NCI-H2081 (cell line): ENCODE measurements at places on chromosomes 5 and 9.

DNA sequence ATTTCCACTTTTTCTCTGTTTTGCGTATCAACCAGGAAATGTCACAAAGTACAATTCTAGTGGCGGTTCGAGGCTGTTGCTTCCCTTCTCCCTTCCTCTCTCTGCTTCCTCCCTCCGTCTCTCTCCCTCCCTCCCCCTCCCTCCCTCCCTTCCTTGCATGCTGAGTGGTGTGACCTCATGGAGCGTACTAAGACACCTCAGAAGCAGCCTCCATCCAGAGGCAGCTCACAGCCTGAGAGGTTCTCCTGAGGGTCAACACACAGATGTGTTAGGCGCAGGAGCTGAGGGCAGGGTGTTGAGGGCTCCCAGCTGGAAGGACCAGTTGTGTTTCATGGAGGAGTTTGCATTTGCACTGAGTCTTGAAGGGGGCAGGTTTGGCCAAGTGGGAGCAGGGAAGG is 57.7 kb downstream of the COL5A1 start:
- DNase-seq = no peak

- no peak for DNase-seq
Observed at GRCh38 chr5:168992016-168992415, 308.9 kb downstream of the SLIT3 start.

DNA sequence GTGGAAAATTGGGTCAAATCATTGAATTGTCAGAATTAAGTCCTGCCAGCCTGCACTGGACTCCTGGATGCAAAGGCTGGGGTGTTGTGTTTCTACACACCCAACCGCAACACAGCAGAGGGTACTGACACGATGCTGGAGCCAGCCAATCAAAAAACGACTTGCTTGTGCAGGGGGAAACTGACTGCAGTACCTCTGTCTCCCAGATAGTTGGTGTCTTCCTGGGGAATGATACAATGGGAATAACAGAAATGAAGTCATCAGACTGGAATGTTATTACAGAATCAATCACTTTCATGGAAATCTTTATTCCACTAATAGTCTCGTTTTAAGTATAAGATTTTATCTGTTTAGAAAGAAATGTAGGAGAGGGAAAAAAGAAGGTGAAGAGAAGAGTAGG is 330.3 kb downstream of the MLLT3 start:
- no peak for DNase-seq

DNA sequence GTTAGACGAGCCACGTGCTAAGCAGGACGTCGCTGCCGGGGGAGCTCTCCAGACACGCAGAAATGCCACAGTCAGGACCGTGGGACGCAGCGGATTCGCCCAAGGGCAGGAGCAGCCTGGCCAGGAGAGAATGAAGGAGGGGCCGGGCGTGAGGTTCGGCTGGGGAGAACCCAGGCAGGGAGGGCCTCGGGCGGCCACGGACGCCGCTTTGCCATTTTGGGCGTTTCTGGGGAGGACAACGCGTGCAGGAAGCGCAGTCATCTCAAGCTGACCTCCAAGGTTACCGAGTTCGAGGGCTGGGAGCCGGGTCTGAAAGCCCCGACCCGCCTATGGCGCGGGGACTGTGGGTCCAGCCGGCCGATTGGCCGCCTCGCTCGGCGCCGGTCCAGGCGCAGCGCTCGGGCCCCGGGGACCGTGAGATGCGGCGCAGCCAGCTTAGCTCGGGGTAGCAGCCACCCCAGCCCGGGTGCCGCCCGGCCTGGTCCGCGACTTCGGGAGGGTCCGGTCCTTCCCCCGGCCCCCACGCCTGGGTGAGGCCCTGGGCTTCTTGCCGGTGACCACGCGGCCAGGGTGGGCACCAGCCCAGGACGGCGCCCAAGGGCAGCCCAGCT is 760 bp upstream of the MAN1B1 start:
- peak; percentile 30 for DNase-seq

DNA sequence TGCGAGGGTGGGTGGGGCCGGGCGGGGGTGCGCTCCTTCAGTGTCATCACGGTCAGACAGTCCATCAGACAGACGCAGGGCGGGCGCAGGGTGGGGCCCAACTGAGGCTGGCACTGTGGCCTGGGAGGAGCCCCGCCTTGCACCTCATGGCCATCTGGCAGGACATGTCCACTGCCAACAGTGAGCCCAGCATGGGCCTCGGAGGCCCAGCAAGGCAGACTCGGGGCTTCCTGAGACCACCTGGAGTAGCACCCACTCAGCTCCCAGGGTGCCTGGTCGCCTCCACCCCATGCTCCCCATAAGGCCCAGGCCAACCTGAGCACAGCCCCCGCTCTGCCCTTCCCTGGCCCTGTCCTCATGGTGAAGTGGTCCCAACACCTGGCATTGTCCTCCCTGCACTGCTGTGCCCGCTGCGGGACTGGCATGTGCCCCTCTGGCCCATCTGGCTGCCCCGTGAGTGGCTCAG is 8.5 kb upstream of the GPSM1 start:
- DNase-seq = no peak

GRCh38 chr9:110338143-110338542 is 480 bp upstream of the TXNDC8 start:
- DNase-seq = no peak

- no peak for DNase-seq
Observed at GRCh38 chr5:37871023-37871815, 31.4 kb upstream of the GDNF start.

DNA sequence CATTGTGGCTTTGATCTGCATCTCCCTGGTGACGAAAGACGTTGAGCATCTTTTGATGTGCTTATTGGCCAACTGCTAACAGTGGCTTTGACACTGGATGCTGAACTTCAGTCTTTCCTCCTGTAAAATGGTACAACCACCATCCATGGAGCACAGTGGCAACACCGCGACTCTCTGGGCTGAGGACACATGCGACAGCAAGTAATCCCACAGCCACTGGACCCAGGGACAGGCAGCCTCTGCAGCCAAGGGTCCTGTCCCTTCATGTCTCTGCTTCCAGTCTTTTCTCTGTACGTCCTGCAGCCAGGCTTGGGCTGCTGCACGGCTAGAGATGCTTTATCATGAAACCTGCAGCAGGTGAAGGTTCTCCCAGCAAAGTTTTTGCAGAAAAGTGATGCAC is 83.5 kb downstream of the DAP start:
- no peak for DNase-seq

DNA sequence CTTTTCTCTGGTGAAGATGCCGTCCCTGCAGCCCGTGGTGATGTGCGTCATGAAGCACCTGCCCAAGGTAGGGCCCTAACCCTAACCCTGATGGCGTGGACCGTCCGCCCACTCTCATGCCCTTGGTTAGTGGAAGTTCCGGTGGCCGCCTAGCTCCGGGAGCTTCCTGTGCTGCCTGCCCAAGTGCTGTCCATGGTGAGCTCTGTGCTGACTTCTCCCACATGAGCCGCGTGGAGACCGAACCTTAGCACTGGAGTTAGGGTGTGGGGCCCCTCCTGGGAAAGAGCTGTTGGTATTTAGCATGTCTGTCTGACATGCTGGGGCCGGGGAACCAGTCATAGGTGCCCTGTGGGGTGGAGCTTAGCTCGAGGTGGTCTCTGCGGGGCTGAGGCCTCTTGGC is 1.2 kb downstream of the NELFB start:
- DNase-seq = no peak

- DNase-seq = no peak
Observed at GRCh38 chr9:124813501-124814163, 36.7 kb downstream of the OLFML2A start.

DNA sequence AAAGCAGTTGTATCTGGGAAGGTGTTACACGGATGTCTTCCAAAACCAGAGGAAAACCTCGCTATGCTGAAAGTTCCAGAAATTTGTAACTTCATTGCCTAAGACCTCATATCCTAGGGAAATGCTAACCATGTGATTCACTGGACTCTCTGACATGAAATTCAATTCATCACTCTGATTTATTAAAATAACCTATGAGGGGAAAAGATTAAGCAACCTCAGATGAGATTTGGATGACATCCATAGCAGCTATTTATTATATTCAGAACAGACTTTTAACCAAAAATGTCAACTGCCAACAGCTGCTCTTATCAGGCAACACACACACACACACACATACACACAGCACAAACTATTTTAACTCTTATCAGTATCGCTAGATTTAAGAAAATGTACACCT is 1006.4 kb upstream of the CTNND2 start:
- DNase-seq = no peak

- no peak for DNase-seq
Observed at GRCh38 chr5:39541920-39542319, 117.1 kb upstream of the DAB2 start.

DNA sequence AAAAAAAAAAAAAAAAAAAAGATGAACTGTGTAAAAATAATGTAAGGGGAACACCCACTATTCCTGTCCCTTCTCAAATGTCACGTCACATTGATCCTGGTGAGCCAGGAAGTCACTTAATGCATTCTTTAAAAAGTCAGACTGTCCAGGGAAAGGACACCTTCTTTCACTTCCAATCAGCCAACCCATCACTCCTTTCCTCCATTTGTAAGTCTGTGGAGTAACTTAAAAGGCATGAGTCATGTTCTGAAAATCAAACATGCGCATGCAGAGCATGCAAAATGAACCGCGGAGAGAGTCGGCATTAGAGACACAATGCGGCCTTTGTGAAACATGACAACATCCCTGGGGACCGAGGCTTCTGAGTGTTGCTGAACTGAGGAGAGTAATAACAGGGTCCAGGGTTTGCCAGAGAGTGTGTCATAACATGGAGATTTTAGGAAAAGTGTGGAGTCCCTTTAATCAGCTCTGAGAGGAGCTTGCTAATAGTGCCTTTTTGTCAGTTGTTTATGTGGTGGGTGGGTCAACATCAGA is 77.6 kb upstream of the SEMA6A start:
- peak; percentile 2 for DNase-seq

- no peak for DNase-seq
Observed at GRCh38 chr5:655406-655805, 37.7 kb downstream of the TPPP start.

GRCh38 chr5:108827131-108827530 is 79.4 kb downstream of the FER start:
- no peak for DNase-seq

DNA sequence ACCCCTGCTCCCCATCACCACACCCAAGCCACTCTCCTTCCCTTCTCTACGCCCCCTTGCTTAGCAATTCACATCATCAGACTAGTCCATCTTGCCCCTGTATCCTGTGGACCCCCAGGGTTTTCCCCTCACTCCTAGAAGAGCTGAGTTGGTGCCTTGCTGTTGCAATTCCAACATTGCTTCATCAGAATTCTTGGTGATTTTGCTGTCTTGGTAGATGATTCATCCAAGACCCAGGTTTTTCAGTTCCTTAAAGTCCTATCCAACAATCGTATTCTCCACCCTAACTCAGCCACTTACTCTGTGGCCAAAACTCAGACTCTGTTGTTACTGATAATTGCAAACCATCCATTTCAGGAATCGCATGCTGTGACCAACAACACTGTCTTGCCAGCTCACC is 21.4 kb upstream of the CCNJL start:
- no peak for DNase-seq

GRCh38 chr9:2824564-2824963 is 19.3 kb downstream of the PUM3 start:
- DNase-seq = peak; percentile 24

GRCh38 chr9:92749071-92749933 is 15.3 kb downstream of the BICD2 start:
- no peak for DNase-seq

- DNase-seq = no peak
Observed at GRCh38 chr9:41229408-41230401, 40.6 kb upstream of the ZNG1F start.

GRCh38 chr9:112485574-112485973 is 1.1 kb upstream of the KIAA1958 start:
- no peak for DNase-seq
